ENCODE measurements at places on chromosomes 3 and 15.

- DNase-seq, result no peak
These were observed 20.4 kb downstream of the NUDT16 start for GRCh38 chr3:131401978-131402377.

- no peak for DNase-seq
These were observed 90.6 kb downstream of the LIPC start for GRCh38 chr15:58522391-58522790.

- DNase-seq, result no peak
These were observed 33.0 kb downstream of the KBTBD8 start for GRCh38 chr3:67030785-67031740.

DNA sequence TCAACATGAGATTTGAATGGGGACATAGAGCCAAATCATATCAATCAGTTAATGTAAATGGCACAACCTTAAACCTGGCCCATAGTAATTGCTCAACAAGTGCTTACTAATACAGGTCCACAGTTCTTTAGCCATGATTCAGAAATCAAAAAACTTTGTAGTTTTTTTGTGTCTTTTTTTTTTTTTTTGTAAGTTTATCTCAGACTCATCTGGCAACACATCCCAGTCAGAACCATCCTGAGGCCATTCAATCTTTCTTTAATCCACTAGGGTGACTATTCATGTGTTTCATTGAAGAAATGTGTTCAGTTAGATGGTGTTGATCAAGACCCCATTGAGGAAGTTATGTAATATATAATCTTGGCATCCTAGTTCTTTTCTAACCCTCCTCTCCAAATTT lies 65.4 kb downstream of the ABI3BP start:
- no peak for DNase-seq

Measured in T-helper 22 cell (primary cell).